ENCODE measurements at places on chromosomes 13 and 19.

GRCh38 chr13:31072041-31072440 is 89.7 kb downstream of the HSPH1 start:
- DNase-seq = no peak

GRCh38 chr19:16034180-16034579 is 42.1 kb upstream of the TPM4 start:
- no peak for DNase-seq

DNA sequence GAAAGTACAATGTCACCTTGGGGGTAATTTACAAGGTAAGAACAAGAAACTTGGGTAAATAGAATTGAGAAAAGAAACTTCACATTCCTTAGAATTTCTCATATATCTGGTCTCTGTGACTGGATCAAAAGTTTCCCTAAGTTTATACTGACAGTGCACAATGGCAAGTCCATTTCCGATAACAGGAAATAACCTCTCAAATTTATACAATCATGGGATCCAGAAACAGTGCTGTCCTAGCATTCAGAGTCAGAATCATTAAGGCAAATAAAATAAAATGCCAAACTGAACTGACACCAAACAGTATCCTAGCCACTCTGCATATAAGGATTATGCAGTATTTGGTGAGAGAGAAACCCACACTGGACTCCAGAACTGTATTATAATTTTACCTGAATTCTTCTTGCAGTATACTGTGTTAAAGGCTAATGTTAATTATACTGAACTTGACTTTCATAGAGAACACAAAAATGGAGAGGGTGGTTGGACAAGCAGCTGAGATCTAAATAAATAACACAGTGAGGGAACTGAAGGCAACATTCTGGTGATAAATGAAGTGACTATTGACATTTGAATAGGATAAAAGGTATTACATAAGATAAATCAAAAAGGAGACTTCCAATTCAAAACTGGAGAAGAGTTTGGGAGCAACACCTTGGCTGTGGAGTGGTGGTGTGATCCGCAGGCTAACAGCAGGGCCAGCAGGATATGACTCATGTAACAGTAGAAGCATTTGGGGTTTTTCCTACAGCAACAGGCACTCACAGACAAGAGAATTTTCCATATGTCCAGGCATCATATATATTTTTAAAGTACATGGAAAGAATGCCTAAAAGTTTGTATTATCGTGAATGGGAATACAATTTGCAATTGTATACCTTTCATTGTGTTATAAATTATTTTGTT is 932.5 kb upstream of the MIR17HG start:
- no peak for DNase-seq

DNA sequence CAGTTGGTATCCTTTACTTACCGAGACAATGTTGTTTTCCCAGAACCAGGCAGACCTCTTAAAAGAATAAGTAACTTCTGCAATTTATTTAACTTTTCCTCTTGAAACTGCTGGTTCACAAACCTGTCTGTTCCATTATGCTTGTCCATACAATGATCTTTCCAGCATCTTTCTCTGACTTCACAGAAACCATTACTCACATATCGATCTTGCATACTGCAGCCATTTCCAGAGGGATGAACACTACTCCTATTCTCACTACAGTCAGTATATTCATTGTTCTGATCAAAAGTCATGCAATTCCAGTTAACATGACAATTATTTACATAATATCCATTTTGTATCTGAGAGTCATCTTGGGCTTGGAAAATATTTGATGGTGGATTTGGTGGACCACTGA is 2.8 kb downstream of the N4BP2L2 start:
- no peak for DNase-seq

- no peak for DNase-seq
Observed at GRCh38 chr19:9711815-9712214, 36.9 kb upstream of the ZNF562 start.

DNA sequence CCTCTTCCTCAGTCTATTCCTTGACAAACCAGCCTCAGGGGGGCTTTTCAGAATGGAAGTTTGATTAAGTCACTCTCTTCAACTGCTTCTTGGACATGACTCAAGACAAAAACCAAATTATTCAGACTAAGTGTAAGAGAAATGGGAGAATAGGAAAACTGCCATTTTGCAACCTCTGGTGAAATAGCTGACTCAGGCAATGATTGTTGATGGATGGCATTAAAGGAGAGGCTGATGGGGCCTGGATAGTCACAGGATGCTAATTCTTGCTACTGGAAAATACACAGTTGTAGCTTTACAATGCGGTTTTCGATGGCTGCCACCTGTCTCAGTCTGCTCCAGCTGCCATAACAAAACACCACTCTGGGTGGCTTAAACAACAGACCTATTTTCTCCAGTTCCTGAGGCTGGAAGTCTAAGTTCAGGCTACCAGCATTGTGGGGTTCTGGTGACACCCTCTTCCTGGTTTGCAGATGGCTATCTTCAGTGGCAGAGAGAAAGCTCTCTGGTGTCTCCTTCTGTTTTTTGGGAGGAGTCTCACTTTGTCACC is 6.1 kb downstream of the NOSIP start:
- no peak for DNase-seq

GRCh38 chr19:45293682-45294081 is 29.0 kb downstream of the CKM start:
- no peak for DNase-seq

- DNase-seq = no peak
Observed at GRCh38 chr19:4379383-4380253, 20.7 kb downstream of the SH3GL1 start.

GRCh38 chr13:91308299-91308698 is 39.2 kb upstream of the MIR17HG start:
- no peak for DNase-seq

GRCh38 chr13:38667526-38668109 is 19.3 kb upstream of the FREM2 start:
- no peak for DNase-seq

- DNase-seq = no peak
Observed at GRCh38 chr19:30559446-30559845, 187.3 kb downstream of the ZNF536 start.

- no peak for DNase-seq
Observed at GRCh38 chr13:40452741-40453334, 213.6 kb downstream of the FOXO1 start.

DNA sequence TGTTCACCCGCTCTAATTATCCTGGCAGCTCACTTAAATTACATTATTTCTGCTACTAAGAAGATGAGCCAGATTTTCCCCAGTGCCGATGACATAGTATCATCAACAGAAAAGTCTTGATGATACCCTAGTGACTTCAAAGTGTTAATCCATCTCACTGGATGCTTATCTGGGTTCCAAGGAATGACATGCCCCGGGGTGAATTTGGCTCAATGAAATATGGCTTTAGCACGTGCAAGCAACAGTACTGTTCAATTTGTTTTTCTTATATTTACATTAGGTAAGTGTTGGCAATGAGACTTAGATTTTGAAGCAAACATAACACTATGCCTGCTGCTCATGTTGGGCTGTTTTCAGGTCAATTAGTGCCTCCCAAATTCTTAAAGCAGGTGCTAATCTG is 548.2 kb upstream of the SLITRK1 start:
- no peak for DNase-seq

DNA sequence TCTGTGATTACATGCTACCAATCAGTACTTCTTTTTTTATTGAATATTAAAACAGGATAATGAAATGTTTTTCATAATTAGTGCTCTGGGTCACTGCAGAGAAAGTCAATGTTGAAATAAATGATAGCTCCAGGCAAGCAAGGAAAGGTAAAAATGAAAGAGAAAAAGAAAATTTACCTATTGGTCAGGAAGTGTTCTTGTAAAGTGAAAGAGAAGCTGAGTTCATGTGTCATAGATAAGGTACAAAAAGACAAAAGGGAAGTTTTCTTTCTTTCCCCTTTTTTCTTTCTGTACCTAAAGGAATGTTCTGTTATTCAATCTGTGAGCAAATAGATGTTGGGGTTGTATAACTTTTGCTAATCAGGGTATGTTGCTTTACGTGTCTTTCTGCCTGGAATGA is 197.0 kb downstream of the PCDH9 start:
- DNase-seq = no peak

- DNase-seq = no peak
Observed at GRCh38 chr19:49801966-49802661, 11.0 kb downstream of the FUZ start.

DNA sequence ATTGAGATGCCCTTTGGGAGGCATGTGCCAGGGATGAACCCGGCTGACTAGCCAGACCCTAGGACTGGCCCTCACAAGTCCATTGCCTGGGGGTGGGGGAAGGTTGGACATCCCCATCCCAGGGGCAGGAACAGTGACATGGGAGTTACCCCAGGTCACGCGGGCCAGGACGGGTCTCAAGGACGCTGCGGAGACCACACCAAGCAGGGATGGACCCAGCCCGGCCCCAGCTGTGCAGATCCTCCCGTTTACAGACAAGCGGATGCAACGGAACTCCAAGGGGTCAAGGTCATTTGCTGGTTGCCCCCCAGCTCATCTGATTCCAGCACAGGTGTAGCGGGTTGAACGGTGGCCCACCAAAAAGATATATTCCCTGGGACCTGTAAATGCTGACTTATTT is 20.0 kb downstream of the F2RL3 start:
- DNase-seq = no peak

GRCh38 chr13:76016799-76017400 is 380.8 kb downstream of the LMO7 start:
- DNase-seq = no peak

DNA sequence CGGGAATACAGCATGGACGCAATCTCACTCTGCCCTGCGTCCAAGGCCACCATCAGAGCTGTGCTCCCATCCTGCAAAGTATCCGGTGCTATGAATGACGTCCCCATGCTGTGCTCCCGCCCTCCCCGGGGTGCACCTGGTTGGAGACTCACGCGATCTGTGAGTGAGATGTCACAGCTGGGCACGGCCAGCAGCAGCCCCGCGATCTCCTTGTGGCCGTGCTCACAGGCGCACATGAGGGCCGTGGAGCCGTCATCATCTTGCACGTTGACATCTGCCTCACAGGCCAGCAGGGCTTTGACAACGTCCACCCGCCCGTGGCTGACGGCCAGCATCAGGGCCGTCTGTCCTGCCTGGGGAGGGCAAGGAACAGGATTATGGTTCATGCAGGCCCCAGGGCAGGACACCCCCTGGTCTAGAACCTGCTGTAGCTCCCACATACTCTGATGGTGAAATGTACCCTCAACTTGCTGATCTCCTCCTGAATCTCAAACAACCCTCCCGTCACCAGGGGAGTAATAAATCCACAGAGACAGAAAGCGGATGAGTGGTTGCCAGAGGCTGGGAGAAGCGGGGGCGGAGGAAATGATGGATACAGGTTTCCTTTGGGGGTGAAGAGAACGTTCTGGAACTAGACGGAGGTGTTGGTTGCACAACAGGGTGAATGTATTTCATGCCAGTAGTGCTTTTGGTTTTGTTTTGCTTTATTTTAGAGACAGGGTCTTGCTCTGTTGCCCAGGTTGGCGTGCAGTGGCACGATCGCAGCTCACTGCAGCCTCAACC is 14.5 kb upstream of the SPC24 start:
- no peak for DNase-seq

- no peak for DNase-seq
Observed at GRCh38 chr19:33465371-33465770, 56.2 kb downstream of the PEPD start.

DNA sequence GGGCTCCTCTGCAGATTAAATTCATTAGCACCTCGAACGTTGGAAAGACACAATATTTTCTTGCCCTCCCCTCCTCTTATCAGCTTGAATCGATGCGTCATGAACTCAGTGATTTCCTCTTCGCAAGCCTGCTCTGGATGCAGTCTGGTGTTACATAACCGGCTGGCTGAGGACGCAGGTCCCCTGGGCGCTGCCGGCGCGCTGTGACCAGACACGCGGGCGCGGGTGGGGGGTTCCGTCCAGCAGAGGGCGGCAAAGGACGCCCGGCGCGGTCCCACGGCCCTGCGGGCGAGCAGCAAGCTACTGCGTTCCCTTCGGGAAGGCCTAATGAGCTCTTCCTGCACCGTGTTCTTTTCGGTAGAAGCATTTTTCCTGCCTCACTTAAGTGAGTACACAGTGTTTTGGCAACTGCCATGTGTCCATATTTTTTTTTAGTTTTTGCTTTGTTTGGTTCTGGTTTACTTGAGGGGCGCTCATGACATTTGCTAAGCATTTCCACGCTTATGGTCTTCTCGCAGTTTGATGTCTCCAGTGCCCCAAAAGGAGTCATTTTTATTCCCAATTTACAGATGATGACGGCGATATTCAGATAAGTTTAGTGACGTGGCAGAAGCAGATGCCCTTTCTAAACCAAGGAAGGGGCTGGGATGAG is 112.2 kb upstream of the MBNL2 start:
- peak; percentile 35 for DNase-seq

- DNase-seq = no peak
Observed at GRCh38 chr13:43316281-43316680, 292.9 kb downstream of the DNAJC15 start.

GRCh38 chr13:29005763-29006120 is 185.6 kb downstream of the MTUS2 start:
- DNase-seq = no peak

- DNase-seq = no peak
Observed at GRCh38 chr19:17052439-17052838, 22.8 kb downstream of the HAUS8 start.

GRCh38 chr19:4442819-4443146 is 14.8 kb downstream of the UBXN6 start:
- DNase-seq = no peak

DNA sequence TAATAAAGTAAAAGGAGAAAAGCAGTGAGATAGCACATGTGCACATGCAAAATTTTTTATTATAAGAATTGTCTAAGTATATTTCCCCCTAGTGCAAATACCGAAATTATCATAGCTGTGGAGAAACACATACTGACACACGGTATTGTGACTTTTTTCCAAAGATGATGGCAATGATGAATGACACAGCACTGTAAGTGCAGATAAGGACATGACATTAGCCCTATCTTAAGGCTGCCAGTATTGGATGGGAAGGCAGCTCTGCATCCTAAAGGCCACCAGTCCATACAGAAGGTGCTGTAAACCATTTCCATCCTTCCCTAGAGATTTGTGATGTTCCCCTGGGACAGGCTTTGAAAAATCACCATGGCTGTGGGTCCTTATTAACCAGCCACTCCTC is 11.5 kb upstream of the MICU2 start:
- no peak for DNase-seq

DNA sequence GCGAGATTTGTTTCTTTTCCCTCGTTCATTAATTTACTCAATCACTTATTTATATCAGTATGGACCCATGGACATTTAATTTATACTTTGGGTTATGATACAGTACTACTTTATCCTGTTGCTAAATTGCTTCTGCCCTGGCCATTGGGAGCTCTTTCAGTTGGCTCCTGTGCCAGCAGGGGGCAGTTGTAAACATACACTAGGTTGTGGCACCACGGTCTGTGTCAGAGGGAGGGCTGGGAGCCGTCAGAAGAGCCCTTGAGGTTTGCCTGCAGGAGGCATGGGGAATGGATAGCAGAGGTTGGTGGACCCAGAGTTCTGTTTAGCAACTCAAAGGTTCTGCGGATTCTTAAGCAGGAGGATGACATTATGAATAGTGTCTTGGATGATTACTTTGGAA is 94.3 kb downstream of the ERCC5 start:
- DNase-seq = no peak
